ENCODE measurements at places on chromosomes 5 and 9.
A peak's percentile ranks its signal among the peaks of the same experiment; 100 is the strongest.

- DNase-seq = no peak
These were observed 9.5 kb downstream of the AQP3 start for GRCh38 chr9:33437898-33438297.

- no peak for DNase-seq
These were observed 59.1 kb upstream of the TBC1D2 start for GRCh38 chr9:98314381-98315066.

GRCh38 chr9:114083666-114084065 lies 5.6 kb upstream of the AMBP start:
- DNase-seq = peak; percentile 37

DNA sequence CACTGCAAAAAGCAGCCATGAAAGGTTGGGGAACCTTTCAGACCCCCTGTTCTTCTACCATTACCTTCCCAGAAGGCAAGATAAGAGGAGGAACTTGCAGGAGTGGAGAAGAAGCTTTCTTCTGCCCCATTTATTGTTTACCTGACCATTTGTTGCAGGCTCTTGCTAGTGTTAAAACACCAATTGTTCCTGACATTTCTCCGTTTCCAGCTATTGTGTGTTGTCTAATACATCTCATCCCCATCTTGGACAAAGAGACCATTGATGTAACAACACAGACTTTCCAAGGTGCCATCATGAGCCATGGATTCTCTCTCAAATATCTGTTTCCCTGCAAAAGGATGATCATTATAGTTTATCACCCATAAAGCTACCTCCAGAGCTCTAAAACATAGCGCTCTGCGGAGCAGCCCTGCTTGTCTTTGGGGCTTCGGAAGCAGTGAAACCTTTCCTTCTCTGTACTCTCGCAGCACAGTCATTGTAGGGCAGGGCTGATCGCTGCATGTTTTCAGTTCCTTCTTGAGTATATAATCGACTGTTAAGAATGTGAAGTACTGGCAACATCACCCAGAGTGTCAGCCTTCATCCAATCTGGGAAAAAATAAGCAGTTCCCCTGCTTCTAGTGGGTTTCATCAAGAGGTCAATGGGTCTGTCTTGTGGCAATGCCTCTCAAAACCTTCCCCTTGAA lies 680.0 kb downstream of the SEMA5A start:
- DNase-seq = no peak

DNA sequence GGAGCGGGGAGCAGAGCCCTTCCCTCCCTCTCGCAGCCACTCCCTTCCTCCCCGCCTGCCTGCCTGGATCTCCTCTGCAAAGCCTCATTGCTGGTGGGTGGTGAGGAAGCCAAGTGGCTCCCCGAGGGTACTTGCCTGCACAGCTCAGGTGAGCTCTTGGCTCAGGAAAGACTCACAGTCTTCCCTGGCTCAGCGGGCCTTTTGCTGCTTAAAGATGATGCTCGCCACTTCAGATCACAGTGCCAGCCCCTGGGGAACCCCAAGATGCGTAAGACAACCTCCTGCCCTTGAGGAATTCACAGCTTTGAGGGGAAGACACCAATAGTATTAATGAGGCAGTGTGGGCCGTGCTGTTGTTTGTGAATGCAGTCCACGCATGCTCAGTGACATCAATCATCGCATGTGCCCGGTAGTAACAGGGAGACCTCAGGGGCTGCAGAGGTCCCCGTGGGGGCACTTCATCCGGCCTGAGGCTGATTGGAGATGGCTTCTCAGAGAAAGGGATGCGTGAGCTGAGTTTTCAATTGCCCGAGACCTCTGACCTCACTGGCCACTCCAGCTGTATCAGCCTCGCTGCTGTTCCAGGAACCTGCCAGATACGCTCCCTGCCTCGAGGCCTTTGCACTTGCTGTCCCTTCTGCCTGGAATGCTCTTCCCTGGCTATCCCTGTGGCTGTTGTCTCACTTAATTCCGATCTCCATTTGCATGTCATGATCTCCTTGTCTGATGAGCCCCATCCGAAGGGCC lies 36.8 kb downstream of the ERGIC1 start:
- no peak for DNase-seq
